Brain (organoid and tissue), 16 donors: ENCODE measurements at places on chromosomes 2 and 18. TPM values are rescaled to one million over a fixed set of nuclear protein-coding genes. Genes with fewer than 3 reads are reported as not detected.

GFPT1 gene
- 11.6 TPM for polyA plus RNA-seq

FEV gene
- 5.9 TPM for polyA plus RNA-seq

KCNK3 gene
- polyA plus RNA-seq = 6.8 TPM

ERCC3 gene
- polyA plus RNA-seq = 27.5 TPM

RIT2 gene
- 8.6 TPM for polyA plus RNA-seq

RAB6C gene
- 0.29 TPM for polyA plus RNA-seq

CYP1B1 gene
- polyA plus RNA-seq = 1.3 TPM

MBP gene
- 8,940 TPM for polyA plus RNA-seq

EGR4 gene
- 0.83 TPM for polyA plus RNA-seq

MALL gene
- polyA plus RNA-seq = 1.9 TPM

UGT1A7 gene
- polyA plus RNA-seq = not detected

RAB17 gene
- polyA plus RNA-seq = 7.5 TPM

QPCT gene
- polyA plus RNA-seq = 74.2 TPM

VIL1 gene
- not detected for polyA plus RNA-seq

CCNYL1 gene
- polyA plus RNA-seq = 2.6 TPM

KCNG3 gene
- polyA plus RNA-seq = 0.41 TPM

LONRF2 gene
- polyA plus RNA-seq = 5.4 TPM

NXPH2 gene
- polyA plus RNA-seq = not detected

RUFY4 gene
- polyA plus RNA-seq = not detected

STPG4 gene
- polyA plus RNA-seq = not detected

DNAJC5G gene
- not detected for polyA plus RNA-seq

LAMA1 gene
- polyA plus RNA-seq = 0.32 TPM

UGT1A3 gene
- not detected for polyA plus RNA-seq

M1AP gene
- polyA plus RNA-seq = 0.19 TPM

EMILIN1 gene
- polyA plus RNA-seq = 6.2 TPM

IL36G gene
- not detected for polyA plus RNA-seq

ACVR1C gene
- 0.34 TPM for polyA plus RNA-seq

CSRNP3 gene
- polyA plus RNA-seq = 1.1 TPM

IL1RL2 gene
- polyA plus RNA-seq = 0.14 TPM

CIB4 gene
- polyA plus RNA-seq = not detected

EVX2 gene
- polyA plus RNA-seq = 0.14 TPM

SULT1C2 gene
- polyA plus RNA-seq = not detected

ASB18 gene
- not detected for polyA plus RNA-seq

UGT1A10 gene
- not detected for polyA plus RNA-seq

CRYBA2 gene
- 9.1 TPM for polyA plus RNA-seq

FAM136A gene
- polyA plus RNA-seq = 39.0 TPM

EVA1A gene
- polyA plus RNA-seq = 4.9 TPM

STARD6 gene
- 0.75 TPM for polyA plus RNA-seq

AGXT gene
- 1.1 TPM for polyA plus RNA-seq

UCN gene
- 0.93 TPM for polyA plus RNA-seq

ATP6V1B1 gene
- polyA plus RNA-seq = 2.4 TPM

ARL4C gene
- polyA plus RNA-seq = 72.1 TPM

CCDC178 gene
- polyA plus RNA-seq = 2.8 TPM

FBXO41 gene
- polyA plus RNA-seq = 19.7 TPM

DCDC2C gene
- polyA plus RNA-seq = not detected

HOXD8 gene
- polyA plus RNA-seq = 10.0 TPM

DYNAP gene
- not detected for polyA plus RNA-seq
